ENCODE measurements at places on chromosomes 13 and 19.

GRCh38 chr19:49687566-49688316 is 1.7 kb upstream of the ADM5 start:
- DNase-seq, result peak; percentile 51

DNA sequence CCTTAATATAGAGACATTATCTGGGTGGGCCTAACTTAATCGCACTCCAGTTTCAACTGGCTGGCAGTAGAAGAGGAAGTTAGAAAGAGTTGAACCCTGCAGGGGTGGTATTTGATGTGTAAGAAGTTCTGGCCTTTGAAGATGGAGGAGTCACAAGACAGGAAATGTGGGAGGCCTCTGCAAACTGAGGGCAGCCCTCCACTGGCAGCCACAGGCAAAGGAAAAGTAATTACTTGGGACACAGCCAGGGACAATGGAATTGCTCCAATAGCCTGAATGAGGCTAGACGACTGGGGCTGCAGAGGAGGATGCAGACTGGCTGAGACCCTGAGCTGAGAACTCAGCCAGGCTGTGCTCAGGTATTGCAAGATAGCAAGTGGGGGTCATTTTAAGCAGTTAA is 703.3 kb upstream of the ARGLU1 start:
- DNase-seq, result no peak

DNA sequence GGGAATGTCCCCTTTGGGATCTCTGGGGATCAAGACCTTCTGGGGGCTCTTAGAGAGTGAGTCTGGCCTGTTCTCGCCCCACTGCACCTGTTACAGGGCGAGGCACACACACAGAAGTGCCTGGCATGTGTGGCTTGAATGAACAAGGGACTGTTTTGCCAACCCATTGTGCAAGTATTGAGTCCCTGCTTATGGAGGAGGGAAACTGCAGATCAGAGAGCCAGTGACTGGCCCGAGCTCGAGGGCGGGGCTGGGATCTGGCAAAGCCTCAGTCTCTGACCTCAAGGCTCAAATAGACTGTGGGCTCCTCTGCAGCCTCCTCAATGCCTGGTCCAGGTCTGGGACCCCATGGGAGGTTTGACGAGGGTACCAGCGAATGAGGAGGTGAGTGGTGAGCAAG is 5.5 kb downstream of the RAVER1 start:
- DNase-seq, result no peak

DNA sequence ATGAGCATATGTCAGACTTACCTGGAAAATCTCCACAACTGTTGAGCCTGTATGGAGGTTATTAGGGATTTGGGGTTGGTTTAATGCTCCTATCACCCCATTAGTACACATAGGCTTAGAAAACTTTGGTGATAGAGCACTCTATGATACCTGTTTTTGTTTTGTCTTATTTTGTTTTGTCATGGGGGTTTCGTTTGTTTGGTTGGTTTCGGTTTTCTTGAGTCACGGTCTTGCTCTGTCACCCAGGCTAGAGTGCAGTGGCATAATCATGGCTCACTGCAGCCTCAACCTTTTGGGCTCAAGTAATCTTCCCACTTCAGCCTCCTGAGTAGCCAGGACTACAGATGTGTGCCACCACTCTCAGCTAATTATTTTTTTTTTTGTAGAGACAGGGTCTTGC is 70.0 kb downstream of the MZT1 start:
- DNase-seq, result no peak

- no peak for DNase-seq
These were observed 43.5 kb downstream of the ATP7B start for GRCh38 chr13:51967482-51968446.

DNA sequence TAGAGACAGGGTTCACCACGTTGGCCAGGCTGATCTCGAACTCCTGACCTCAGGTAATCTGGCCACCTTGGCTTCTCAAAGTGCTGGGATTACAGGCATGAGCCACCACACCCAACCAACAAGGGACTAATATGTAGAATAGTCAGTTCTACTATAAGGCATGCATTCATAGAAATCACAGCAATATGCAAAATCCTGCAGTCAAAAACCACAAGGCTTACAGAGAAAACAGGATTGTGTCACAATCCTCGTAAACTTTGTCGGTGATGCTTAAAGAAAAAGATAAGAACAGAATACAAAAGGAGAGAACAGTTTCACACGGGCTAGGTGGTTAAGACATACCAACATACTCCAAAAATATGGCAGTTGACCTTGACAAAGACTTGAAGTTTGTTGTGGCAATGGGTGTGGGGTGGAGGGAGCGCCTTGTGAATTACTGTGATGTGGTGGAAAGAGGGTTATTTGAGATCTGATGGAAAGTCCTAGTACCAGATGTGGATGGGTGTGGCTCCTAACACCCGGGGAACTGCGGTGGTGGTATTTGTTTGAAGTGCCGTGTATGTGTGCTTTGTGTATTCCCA is 12.4 kb downstream of the NOSIP start:
- no peak for DNase-seq

GRCh38 chr19:12676384-12676792 is 5.3 kb downstream of the DHPS start:
- DNase-seq, result peak; percentile 73

DNA sequence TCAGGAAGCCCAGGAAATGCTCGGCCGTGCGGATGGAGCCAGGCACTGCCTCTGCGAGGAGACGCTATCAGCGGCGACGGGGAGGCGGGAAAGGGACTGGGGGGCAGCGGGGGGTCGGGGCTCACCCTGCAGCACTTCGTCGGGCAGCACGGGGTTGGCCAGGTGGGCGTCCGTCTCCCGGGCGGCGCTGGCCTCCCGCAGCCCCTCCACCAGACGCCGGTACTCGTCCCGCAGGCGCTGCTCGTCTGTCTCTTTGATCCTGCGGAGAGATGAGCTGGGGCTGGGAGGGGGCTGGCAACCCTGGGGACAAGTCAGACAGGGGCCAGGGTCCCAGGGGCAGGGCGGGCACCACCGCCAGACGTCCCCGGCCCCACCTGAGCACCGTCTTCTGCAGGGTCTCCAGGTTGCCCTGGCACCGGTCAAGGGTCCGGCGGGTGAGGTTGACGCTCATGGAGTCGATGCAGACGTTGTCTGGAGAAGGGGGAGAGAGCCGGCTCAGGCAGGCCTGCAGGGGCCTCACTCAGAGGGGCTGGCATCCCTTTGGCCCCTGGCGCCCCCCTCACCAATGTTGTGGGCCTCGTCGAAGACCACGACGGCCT is 6.4 kb downstream of the ERCC2 start:
- no peak for DNase-seq

DNA sequence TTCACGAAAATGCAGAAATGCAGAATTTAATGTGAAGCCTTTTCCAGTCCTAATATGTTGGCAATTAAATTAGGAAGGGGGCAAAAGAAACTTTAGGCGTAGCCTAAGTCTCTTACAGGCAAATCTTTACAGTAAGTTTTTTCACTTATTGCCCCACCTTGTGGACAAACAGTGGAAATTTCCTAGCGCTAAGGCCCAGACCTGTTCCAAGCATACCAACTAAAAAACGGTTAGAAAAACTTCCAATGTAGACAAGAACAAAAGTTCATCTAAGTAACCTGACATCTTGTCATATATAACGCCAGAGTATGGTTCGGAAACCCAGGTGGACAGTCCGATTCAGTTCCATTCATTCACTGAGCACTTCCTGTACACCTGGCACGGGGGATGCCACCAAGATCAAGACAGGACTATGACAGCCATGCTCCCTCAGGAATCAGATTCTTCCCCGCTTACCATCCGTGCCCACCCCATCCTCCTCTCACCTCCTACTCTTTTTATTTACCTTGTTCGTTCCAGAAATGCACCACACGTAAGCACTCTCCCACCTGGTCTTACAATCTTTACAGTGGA is 4.9 kb downstream of the ZAR1L start:
- DNase-seq, result peak; percentile 55

DNA sequence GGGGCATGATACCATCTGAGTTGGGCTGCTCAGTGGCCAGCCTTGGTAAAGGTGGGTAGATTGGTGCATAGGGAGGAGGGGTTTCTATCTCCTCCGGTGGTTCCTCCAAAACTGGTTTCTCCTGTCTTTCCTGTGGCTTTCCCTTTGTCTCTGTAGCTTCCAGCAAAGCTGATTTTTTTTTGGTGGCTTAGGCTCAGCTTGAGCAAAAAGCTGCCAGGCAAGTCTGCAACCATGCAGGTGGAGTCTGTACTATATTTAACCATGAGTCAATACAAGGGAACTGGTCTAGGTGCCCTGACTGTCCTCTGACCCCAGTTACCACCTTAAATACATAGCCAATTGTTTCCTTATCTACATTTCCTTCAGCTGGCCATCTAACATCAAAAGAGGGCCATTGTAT is 64.0 kb upstream of the ZNF681 start:
- DNase-seq, result no peak

- no peak for DNase-seq
These were observed 18.2 kb downstream of the FFAR2 start for GRCh38 chr19:35466259-35466658.

DNA sequence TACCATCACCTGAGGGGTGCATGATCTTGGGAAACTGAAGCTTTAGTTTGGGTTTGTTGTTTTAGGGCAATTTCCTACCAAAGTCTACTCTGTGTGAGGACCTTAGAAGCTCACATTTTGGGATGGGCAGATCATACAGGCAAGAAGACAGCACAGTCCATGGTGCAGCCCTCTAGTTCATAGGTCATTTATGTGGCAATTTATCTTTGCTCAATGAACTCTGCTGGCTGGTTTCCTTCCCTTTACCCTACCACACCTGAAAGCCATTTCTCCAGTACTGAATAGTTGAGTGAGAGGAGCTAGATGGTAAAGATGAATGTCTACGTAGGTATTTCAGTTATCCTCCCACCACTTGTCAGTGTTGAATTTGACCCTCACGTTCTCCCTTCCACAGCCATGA is 87.5 kb upstream of the KLF12 start:
- DNase-seq, result no peak

All from inflammatory macrophage treated with lipopolysaccharide for 4 hours (primary cell).